Forelimb muscle (tissue), 1 donor: ENCODE measurements at places on chromosomes 1 and 21. TPM values are rescaled to one million over a fixed set of nuclear protein-coding genes. Genes with fewer than 3 reads are reported as not detected.

- no peak for DNase-seq
These were observed 22.7 kb downstream of the FMO3 start for GRCh38 chr1:171113382-171113781.

DNA sequence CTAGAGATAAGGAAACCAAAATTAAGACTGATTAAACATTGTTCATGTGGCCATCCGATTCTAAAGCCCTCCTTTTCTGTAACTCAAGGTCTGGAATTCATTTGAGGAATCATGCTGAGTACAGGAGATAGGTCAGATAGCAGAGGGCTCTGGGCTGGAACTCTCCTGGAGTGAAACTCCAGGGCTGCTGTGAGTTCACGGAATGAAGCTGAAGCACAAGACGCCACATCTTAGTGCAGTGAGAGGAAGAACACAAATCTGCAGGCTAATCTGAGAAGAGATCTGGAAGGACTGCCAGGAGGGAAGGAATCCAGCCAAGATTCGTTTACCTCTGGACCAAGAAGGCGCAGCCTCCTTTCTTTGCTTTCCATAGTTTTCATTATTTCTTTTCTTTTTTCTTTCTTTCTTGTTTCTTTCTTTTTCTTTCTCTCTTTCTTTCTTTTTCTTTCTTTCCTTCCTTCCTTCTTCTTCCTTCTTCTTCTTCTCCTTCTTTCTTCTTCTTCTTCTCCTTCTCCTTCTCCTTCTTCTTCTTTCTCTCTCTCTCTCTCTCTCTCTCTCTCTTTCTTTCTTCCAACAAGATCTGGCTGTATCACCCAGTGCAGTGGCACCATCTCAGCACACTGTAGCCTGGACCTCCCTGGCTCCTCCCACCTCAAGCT is 74.8 kb upstream of the ATP1B1 start:
- DNase-seq: peak; percentile 67

DNA sequence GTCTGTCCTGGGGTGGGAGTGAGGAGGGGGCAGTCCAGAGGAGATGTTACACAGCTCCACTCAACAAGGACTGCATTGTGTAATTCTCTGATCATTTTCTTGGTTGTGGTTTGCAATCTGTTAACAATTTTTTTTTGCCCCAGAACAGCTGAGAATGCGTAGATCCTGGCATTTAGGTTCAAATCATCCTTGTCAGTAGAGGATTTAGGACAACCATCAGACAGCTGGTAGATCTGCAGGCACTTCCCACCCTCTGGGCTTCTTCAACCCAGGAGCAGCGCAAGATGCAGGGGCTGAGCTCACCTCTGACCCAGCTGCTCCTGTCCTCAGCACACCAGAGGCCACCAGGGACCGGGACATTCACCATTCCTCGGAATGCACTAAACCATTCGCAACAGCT is 13.5 kb downstream of the BCAR3 start:
- DNase-seq: no peak

DNA sequence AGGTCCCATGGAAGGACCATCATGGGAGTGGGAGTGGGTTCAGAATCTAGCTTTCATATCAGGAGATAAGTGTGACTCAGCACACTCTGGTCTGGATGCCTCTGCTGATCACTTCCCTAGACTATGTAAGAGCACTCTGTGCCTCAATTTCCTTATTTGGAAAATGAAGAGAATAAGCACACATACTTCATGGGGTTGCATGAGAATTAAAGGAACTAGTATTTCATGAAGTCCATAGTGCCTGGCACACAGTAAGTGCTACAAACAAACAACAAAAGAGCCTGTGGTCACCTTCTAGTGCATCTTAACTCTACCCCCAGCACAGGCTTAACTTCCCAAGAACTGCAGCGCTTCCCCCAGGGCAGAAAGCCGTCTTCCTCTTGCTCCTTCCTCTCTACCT is 9.6 kb upstream of the IL20 start:
- no peak for DNase-seq

GRCh38 chr1:226095286-226095685 is 32.8 kb downstream of the H3-3A start:
- no peak for DNase-seq

- DNase-seq: no peak
These were observed 4.4 kb downstream of the TACSTD2 start for GRCh38 chr1:58572690-58573089.

DNA sequence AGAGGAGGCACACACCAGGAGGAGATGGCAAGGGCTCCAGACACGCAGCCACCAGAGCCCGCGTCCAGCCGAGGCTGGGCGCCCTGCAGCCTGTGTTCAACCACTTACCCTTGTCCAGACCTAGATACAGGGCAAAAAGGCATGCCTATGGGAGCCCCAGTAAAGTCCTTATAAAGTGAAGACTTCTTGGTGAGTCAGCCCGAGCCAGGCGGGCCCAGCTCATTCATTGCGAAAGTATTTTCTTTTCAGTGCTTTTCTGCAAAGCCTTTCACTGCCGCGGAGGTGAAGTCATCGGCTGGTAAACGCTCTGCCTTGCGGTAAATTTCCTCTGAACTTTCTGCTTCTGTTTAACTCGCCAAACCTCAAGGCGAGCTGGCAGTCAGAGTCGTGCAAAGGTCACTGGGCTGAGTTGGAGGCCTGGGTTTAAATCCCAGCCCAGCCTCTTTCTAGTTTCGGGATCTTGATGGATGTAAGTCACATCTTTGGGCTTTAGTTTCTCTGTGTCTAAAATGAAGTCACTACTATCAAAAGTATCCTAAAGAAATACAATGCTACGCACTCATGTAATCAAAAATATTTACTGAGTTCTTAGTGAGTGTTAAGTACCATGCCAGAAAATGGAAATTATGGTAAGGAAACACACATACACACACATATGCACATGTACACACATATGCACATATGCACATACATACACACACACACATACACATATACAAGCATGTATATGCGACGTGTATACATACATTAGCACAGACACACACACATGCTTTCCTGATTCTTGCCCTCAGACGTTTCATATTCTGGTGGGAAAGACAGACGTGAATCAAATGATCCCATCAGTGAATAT is 54.7 kb upstream of the IFFO2 start:
- DNase-seq: peak; percentile 11

DNA sequence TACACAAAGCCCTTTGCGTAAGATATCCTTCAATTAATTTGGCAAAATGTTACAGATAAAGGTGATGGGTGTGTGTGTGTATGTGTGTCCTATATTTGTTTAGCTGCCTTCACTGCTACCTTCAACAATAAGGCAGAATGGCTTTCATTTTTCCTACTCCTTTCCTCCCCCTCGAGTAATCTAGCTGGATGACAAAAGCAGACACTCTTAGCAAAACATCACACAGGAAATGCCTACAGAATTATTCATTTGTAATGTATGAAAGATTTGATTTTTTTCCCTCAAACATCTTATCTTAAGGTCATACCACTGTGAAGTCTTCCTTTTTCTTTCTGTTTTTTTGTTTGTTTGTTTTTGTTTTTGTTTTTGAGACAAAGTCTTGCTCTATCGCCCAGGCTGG is 10.6 kb downstream of the PTPN22 start:
- no peak for DNase-seq

The PTAFR gene
- polyA plus RNA-seq: 1.7 TPM

The NPHS2 gene
- not detected for polyA plus RNA-seq

The CCDC27 gene
- polyA plus RNA-seq: 0.19 TPM
